ENCODE measurements at places on chromosomes 7 and 10.

- DNase-seq, result no peak
- peaks cover 15% of the 10 kb centered on the region for H3K36me3 ChIP-seq
- peak overlapping the region; percentile 86 for H3K27ac ChIP-seq
- peaks cover 20% of the 10 kb centered on the region for H3K4me1 ChIP-seq
- peak overlapping the region; percentile 94 for H3K4me3 ChIP-seq
Measured at GRCh38 chr7:155299535-155300202, 2.0 kb downstream of the INSIG1 start.

GRCh38 chr10:1100691-1101368, 44.6 kb downstream of the WDR37 start:
- H3K4me1 ChIP-seq, result no peaks in the 10 kb centered on the region
- no peak for DNase-seq
- no peak overlapping the region for H3K27ac ChIP-seq
- H3K36me3 ChIP-seq, result peaks cover 41% of the 10 kb centered on the region
- no peaks in the 10 kb centered on the region for H3K27me3 ChIP-seq

- H3K4me1 ChIP-seq, result no peaks in the 10 kb centered on the region
- no peaks in the 10 kb centered on the region for H3K36me3 ChIP-seq
- DNase-seq, result no peak
- H3K27ac ChIP-seq, result no peak overlapping the region
Measured at GRCh38 chr10:113740850-113741249, 10.6 kb upstream of the PLEKHS1 start.

DNA sequence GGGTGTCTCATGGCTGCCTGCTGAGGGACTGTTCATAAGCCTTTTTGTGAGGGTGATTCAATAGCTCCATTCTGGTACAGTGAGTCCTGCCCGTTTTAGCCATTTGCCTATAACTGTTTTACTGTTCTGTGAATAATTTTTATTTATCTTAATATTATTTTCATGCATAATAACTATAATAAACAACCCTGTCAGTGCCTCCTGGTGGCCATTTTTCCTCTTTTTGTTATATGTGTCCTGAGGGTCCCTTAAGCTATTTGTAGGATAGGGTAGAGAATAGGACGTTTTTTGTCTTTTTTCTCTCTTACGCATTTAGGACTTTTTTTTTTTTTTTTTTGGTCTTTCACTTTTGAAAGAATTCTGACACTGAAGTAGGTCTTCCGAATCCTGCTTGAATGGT, 2.9 kb downstream of the C1QL3 start:
- H3K27me3 ChIP-seq, result peaks cover 69% of the 10 kb centered on the region
- H3K27ac ChIP-seq, result no peak overlapping the region
- H3K4me3 ChIP-seq, result peak overlapping the region; percentile 87
- peaks cover 8% of the 10 kb centered on the region for H3K4me1 ChIP-seq

DNA sequence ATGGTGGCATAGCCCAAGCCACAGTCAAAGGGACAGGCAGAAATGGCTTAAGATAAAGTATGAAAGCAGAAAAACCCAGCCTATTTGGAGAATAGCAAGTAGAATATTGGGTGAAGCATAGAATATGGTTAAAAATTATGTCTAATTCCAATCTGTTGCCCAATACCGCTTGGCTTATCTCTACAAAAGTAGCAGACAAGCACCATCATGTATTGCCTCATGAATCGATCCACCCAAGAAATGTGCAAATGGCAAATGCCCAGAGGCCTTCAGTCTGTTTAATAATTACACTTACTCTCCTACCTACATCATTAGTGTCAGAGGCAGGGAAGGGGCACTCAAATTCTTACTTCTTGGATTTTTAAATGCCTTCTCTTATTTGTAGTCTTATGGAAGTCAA, 130.9 kb upstream of the ADAM12 start:
- no peaks in the 10 kb centered on the region for H3K4me1 ChIP-seq
- no peak for DNase-seq
- peaks cover 7% of the 10 kb centered on the region for H3K27me3 ChIP-seq
- no peaks in the 10 kb centered on the region for H3K36me3 ChIP-seq
- no peak overlapping the region for H3K27ac ChIP-seq

- no peaks in the 10 kb centered on the region for H3K27me3 ChIP-seq
- no peaks in the 10 kb centered on the region for H3K36me3 ChIP-seq
- H3K27ac ChIP-seq, result peak overlapping the region; percentile 50
- DNase-seq, result no peak
- peaks cover 5% of the 10 kb centered on the region for H3K4me1 ChIP-seq
- no peak overlapping the region for H3K4me3 ChIP-seq
Measured at GRCh38 chr7:44067064-44067951, 1.9 kb upstream of the PGAM2 start.

GRCh38 chr10:119608316-119609155, 11.8 kb upstream of the TIAL1 start:
- H3K4me1 ChIP-seq, result no peaks in the 10 kb centered on the region
- peak overlapping the region; percentile 50 for H3K27ac ChIP-seq
- no peak overlapping the region for H3K4me3 ChIP-seq
- H3K27me3 ChIP-seq, result peaks cover 6% of the 10 kb centered on the region
- DNase-seq, result peak; percentile 54

DNA sequence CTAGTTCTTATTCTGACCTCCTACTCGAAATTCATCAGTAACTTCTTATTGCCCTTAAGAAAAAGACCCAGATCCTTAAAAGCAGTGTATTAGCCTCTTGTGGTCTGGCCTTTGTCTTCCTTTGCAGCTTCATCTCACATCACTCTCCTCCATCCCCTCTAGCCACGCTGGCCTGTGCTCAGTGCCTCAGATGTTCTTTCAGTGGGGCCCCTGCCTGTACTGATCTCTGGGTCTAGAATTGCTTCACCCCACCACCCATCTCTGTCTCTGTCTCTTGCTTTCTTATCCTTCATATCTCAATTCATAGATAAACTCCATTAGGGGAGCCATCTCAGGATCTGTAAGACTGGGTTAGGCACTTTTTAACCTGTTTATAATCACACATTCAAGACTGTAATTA, 1178.5 kb upstream of the C7orf33 start:
- H3K27me3 ChIP-seq, result no peaks in the 10 kb centered on the region
- H3K36me3 ChIP-seq, result no peaks in the 10 kb centered on the region
- no peaks in the 10 kb centered on the region for H3K4me1 ChIP-seq
- no peak for DNase-seq
- no peak overlapping the region for H3K27ac ChIP-seq

DNA sequence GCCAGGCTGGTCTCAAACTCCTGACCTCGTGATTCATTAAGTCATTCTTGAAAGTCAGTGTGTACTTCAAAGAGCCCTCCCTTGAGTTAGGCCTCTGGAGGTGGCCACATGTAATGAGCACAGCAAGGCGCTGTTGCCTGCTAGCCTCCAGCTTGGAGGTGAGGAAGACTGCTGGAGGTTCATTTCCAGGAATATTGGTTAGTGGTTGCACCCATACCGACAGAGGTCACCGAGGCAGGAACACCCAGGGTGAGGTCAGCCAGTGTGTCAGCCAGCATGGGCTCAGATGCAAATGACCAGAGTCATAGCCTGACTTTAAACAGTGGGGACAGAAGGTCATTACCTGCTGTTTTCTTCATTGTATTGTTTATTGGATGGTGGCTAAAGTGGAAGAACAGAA, 85.0 kb downstream of the PLPP4 start:
- no peak for DNase-seq
- H3K27me3 ChIP-seq, result peaks cover 4% of the 10 kb centered on the region
- H3K27ac ChIP-seq, result no peak overlapping the region
- no peak overlapping the region for H3K4me3 ChIP-seq
- no peaks in the 10 kb centered on the region for H3K4me1 ChIP-seq

DNA sequence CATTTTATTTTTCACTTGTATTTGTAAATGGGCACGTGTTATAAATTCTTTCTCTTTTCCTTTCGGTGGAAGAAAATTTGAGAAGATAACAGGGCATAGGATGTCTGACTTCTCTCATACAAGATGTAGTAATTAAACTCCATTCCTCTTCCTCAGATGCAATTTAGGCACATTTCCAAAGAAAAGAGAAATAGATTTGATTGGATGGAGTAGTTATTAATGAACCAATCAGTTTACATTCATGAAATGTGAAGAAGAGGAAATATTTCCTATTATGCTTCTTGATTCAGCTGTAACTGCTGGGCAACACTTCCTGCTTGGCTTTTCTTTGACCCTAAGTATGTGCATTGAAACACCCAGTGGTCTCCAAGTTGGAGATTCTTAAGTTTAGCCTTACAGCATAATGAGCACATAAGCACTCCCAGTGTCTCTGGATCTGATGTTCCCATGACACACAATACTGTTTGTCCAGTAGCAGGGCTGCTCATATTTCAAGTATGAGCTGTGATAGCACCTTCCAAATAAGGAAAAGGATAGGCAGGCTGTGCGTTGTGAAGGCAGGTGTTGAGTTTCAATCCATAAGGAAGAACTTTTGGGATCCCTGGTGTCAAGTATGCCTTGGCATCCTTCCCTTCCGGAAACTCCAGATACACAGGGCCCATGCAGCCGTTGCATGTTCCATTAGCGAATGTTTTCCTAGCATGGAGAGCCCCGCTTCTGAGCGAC, 33.4 kb upstream of the COBL start:
- no peaks in the 10 kb centered on the region for H3K27me3 ChIP-seq
- H3K4me1 ChIP-seq, result peaks cover 8% of the 10 kb centered on the region
- no peaks in the 10 kb centered on the region for H3K36me3 ChIP-seq
- peak overlapping the region; percentile 32 for H3K27ac ChIP-seq
- no peak for DNase-seq

Measured in type B pancreatic cell (in vitro differentiated cells).